Activated CD4-positive, alpha-beta T cell treated with anti-CD3 and anti-CD28 coated beads, Interleukin-10, Interleukin-2, amounts not matched to agents 100 ng/mL and 50 ng/mL, durations not matched to agents 16 hours and 8 hours (primary cell): ENCODE measurements at places on chromosomes 7 and 10.

DNA sequence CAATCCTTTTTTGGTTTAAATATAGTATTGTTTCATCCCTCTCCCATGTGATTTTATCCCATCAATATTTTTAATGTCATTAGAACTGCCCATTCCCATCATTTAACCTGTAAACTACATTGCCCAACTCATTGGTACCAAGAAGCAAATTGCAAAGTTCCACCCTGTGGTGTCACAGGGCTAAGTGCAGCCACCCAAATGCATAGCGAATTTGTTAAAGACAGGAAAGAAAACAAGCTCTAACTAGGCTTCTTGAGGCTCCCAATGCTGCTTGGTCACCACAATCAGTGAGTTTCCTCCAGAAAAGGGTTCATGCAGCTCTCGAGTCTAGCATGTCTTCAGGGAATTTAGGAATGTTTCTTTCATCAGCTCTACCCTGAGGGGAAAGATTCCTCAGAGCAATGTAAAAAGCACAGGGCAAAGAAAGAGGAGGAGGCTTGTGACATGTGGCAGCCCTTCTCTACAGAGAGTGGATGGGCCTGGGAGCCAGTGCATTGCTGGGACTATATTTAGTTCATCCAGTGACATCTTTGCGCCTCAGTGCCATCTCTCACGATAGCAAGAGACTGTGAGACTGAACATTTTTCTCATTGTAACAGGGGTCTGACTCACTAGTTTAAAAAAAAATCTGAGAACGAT, 58.1 kb downstream of the CAV1 start:
- no peak for DNase-seq

DNA sequence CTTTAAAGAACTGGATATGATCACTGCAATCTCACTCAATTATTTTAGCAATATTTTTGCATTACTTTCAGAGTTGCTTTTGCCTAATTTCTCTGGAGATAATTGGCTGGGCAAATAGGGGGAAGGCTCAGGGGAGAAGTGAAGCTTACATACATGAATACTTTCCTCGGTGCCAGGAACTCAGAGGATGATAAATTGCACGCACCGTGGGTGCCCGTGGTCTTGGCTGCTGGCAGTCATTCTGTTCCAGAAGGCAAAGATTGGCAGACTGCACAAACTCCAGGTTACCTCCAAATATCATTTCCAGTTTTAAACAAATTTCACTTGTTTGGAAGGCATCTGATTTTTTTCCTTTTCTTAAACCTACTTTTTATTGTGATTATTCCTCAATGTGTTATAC, 197.8 kb upstream of the TMEM72 start:
- DNase-seq, result no peak

DNA sequence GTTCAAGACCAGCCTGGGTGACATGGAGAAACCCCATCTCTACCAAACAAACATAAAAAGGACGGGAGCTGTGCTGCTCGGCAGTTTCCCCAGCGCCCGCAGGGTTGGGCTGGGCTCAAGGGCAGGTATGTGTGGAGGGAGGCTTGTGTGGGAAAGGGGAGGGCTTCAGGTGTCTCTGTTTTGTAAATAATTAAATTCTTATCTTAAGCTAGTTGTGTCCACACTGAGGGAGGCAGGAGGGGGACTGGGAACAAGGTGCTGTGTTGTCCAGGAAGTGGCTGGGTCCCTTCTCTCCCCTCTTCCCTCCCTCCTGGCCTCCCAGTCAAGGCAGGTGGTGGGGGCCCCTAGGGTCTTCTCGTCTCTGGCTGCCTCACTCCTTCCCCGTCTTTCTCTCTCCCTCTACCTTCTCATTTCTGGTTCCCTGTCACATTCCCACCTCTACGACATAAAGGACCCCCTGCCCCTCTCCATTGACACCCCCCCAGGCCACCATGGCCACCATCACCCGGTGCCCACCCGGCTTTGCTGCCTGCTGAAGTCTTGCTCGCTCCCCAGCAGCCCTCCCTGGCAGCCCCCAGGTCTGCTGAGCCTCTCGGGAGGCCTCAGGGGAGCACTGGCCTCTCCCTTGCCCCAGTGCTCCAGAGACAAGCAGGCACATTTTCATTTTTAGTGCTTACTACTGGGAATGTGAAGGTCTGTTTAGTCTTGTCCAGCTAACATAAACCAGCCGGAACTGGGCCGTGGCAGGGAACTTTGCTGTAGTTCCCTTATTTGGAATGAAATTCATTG, 19.3 kb downstream of the NEURL1 start:
- no peak for DNase-seq

- DNase-seq, result no peak
Measured at GRCh38 chr10:31028081-31028480, 3.6 kb downstream of the ZNF438 start.

- no peak for DNase-seq
Measured at GRCh38 chr7:103690242-103690974, 244.4 kb upstream of the SLC26A5 start.

- no peak for DNase-seq
Measured at GRCh38 chr7:167090-167855, 25.1 kb upstream of the FAM20C start.

GRCh38 chr7:132061937-132062336, 505.5 kb upstream of the PODXL start:
- DNase-seq, result no peak

- DNase-seq, result no peak
Measured at GRCh38 chr7:543501-544337, 24.1 kb upstream of the PDGFA start.

DNA sequence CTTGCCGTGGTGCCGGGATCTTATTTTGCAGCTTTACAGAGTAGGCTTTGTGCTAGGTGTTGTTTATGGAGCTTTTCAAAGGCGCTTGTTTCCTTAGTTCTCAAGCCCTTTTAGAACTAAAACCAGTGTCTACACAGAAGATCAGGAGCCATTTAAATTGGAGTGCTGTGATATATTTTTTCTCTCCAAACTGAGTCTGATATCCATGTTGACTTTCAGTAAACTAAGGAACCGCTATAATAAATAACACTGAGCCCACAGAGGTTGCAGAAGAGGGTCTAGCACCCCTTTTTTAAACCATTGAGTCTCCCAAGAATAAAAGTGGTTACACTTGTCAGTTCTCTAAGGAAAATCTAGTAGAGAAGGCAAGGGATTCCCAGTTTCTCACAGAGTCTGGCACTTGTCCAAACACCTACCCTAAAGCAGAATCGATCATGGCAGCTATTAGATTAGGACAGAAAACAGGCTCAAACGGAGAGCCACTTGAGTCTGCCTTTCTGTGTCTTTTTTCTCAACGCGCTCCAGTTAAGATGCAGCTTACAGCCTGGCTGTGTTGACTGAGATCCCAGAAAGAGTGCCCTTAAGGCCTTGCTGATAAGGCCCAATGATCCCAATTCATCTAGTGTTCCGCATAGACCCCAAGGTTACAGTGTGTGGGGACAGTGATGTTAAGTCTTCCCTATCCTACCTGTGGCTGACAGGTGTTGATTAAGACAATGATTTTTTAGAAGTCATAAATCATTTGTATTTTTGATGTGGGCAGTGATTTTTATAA, 804 bp downstream of the TMEM106B start:
- DNase-seq, result no peak

- DNase-seq, result no peak
Measured at GRCh38 chr7:39248041-39248691, 270.5 kb downstream of the POU6F2 start.

GRCh38 chr7:87934699-87935383, 790 bp downstream of the ADAM22 start:
- no peak for DNase-seq

GRCh38 chr7:159128767-159129166, 15.9 kb downstream of the VIPR2 start:
- no peak for DNase-seq

- DNase-seq, result no peak
Measured at GRCh38 chr7:101582971-101583370, 46.1 kb downstream of the MYL10 start.

DNA sequence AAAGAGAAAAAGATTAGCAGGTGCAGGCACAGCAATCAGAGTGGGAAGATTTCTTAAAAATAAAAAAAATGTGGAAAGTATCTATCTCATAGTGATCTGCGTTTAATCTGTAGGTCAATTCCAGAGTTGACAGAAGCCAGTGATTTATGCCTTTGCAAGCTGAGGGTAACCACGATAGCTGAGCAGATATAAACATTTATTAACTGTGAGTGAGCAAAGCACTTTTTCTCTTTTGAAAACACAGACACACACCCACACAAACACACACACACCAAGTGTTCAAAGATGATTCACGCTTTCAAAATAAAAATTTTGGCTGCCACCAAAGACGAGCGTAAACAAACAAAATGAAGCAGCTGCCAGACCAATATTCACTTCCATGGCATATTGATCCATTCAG, 243.2 kb upstream of the SLC26A5 start:
- DNase-seq, result no peak

- no peak for DNase-seq
Measured at GRCh38 chr7:129134356-129134987, 10.0 kb upstream of the TSPAN33 start.

DNA sequence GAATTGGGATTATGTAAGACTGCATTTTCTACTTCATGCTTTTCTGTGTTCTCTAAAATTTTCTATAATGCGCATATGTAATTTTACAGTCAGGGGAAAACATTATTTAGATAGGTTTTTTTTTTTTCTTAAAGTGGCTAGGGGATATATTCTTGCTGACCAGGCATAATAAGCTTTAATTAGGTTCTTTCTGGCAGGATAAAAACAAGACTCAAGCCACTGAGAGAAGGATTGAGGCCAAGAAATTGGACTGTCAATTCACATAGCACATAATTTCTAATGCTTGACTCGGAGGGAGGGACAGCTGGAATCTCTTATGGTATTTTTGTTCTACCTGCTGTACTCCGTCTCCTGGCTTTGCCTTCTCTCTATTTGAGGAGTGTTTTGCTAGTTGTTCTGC, 119.8 kb upstream of the NPVF start:
- no peak for DNase-seq

DNA sequence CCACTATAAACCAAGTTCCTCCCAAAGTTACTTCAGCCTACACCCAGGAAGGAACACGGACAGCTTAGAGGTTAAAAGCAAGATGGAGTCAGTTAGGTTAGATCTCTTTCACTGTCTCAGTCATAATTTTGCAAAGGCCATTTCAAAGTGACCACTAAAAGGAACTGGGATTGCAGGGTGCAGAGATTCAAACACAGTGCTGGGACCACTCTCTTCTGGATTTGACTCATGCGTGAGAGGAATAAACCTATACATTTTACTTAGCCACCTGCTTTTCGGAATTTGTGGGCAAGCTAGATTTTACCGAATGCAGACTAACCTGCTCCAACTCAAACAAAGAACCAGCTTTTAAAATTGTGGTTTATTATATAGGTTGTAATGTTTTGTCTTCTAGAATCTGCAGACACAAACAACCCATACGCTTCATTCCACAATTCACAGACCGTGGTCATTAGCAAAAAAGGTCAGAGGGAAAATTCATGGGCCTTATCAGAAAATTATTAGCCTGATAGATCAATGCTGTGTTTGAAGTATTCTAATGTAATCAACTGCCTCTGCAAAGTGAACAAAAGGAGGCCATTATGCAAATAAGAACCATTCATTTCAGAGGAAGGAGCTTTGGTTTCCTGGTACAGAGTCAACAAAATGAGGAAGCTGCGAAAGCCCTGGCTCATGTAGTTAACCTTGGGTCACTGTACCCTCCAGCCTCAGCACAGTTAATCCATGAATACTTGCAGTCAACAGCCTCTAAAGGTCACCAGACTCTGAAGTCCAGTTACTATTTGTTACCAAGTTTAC, 342.7 kb upstream of the KLF6 start:
- peak; percentile 90 for DNase-seq

DNA sequence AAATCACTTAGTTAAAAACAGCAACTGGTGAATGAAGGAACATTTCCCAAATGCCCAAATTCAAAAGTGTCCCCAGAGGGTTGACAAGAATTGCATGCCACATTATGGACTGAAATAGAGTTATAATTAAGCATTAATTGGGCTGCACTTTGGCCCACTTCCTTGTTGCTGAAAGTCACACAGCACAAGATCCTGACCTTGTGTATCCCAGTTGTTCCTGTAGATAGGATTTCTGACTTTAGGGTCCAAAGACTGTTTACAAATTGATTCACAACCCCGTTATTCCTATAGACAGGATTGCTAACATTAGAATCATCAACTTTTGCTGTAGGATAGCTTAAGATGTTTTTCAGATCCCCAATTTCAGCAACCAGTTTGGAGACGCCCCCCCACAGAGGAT, 31.5 kb upstream of the NPFFR1 start:
- no peak for DNase-seq

DNA sequence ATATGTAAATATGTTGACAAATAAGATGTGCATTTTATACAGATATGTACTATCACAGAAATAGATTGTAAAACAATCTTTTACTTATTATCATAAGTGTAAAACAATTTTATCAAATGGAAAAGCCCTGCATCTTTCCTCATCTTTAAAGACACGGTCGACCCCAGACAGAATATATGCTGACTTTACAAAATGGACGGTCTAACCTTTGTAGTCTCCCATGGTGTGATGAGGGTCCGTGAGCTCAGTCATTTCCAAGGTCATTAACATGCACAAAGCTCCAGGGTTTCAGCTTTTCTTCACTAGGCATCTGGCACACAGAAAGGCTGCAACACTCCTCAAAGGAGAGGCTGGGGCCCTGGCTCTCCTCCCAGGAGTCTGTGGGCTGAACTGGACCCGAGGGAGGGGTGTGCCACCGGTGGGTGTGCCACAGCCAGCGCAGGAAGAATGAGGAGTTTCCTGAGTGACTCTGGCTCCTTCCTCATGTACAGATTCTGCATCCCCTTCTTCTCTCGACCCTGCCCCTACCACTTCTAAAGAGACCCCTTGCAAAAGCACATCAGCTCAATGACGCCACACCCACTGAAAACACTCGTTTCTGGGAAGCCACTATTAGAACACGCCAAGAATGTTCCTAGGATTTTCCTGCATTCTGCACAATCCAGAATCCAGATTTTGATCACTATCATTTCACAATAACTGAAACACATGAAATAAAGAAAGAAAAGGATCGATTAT, 26.2 kb upstream of the ABLIM1 start:
- DNase-seq, result no peak

DNA sequence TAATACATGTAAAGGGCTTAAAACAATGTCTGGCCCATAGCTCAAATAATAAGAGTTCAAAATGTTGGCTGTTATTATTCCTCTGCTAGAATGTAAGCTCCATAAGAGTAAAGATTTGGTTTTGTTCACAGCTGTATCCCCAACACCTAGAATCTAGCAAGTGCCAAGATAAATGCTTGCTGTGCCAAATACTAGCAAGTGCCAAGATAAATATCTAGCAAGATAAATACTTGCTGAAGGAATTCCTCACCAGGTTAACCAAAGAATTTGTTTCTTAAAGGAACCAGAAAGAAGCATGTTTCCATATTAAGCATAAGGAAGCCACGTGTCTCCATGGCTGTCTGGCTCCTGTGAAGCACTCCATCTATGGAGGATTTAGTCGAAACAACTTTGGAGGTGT, 235.2 kb upstream of the SP4 start:
- DNase-seq, result no peak

GRCh38 chr7:44541028-44541869, at the start of gene NPC1L1:
Gene NPC1L1 (minus strand): TSS chr7:44541330. CDS start chr7:44541259, 71 bp downstream.
- no peak for DNase-seq

- no peak for DNase-seq
Measured at GRCh38 chr10:15455456-15455855, 84.4 kb upstream of the FAM171A1 start.
